ENCODE measurements at places on chromosomes 12 and 14.

GRCh38 chr12:106771425-106771824, 3.1 kb upstream of the RIC8B start:
- ATAC-seq = no peak

DNA sequence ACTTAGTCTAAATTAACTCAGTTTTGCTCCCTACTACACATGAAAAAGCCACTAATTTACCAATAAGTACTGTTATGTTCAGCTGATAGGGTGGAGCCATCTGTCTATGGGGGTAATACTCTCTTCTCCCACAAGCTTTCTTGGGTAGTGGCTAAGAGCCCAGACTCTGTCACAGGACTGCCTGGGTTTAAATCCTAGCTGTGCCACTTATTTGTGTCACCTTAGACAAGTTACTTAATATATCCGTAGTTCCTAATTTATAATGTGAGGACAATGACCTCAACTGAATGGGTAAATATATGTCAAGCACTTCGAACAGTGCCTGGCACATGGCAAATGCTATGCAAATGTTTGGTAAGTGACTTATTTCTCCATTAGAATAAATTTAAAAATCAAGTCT, 185.6 kb downstream of the DACT1 start:
- ATAC-seq = no peak

- ATAC-seq = no peak
Measured at GRCh38 chr12:93967454-93967853, 180.9 kb upstream of the PLXNC1 start.

DNA sequence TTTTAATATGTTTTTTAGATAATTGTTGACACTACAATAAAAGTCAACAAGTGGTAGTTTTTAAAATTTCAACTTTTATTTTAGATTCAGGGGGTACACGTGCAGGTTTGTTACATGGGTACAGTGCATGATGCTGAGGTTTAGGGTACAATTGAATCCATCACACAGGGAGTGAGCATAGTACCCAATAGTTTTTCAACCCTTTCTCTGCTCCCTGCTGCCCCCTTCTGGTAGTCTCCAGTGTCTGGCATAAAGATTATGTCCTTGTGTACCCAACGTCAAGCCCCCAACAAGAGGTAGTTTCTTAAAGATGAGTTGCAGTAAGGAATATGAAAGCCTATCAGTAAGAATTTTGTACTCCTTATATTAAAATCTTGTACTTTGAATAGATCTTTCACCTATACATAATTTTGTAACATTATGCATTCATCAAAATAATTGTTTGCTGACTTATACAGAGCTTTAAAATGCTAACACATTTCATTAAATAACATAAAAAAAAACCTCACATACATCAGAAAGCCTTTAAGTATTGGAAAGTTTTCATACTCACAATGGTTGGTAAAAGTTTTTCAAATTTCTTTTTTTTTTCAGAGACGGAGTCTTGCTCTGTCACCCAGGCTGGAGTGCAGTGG, 5.4 kb upstream of the RALGAPA1 start:
- peak; percentile 88 for ATAC-seq

DNA sequence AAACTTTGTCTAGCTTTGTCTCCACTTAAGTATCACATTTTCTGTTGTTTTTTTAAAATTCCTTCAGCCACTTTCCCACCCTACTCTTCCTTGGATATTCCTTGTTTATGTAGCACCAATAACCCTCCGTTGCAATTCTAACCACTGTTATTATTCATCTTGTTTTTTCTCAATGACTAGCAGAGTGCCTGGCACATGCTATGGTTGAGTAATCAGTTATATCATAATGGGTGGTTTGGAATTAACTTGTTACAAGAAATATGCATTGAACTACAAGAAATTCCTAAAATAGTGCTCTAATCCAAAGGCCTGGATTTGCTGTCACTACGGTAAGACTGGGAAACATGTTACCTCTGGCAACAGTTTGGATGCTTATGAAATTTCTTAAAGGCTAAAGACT, 756.6 kb downstream of the NOVA1 start:
- no peak for ATAC-seq

DNA sequence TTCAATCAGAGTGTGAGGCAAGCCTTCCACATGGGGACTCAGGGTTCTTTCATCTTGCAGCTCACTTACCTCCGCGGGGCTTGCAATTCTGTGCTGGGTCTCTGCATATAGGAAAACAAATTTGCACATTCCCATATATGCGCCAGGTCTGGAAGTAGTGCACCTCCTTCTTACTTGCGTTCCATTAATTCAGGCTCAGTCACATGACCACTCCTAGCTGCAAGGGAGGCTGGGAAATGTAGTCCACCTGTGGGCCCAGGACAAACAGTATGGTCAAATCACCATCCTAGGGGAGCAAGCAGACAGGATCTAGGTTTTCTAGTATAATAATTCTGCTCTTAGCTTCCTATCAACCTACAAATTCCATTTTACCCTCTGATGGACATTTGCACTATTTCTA, 160.4 kb downstream of the AACS start:
- no peak for ATAC-seq

- peak; percentile 82 for ATAC-seq
Measured at GRCh38 chr12:24742378-24742777, 206.5 kb downstream of the BCAT1 start.

- ATAC-seq = peak; percentile 80
Measured at GRCh38 chr12:92403210-92404175, 257.8 kb upstream of the BTG1 start.

DNA sequence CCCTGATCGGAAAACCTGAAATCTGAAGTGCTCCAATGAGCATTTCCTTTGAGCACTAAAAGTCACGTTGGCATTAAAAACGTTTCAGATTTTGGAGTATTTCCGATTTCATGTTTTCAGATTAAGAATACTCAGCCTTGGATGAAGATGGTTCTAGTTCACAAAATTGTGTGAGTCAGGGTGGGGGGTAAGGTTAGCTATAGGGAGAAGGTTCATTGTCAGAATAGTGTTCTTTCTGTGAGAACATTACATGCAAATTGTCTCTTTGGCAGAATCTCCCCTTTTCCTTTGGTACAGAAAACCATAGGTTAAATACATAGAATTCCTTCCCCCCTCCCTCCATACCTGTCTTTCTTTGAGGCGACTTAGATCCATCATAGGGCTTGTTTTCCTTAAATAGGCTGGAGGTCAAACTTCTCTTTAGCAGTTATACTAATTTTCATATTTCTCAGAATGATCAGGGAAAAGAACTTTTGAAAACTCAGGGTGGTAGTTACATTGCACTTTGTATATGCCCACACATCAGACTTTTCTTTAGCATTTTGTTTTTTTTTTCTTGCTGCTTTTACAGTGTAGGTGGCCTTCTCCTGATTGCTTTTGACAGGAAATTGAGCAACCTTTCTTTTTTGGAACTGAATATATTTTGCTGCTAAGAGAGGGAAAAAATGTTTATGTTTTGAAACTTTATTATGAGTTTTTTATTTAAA, 503.5 kb downstream of the PCNX1 start:
- peak; percentile 79 for ATAC-seq

- ATAC-seq = no peak
Measured at GRCh38 chr12:85468356-85469157, 188.5 kb downstream of the ALX1 start.

- no peak for ATAC-seq
Measured at GRCh38 chr12:54282949-54283593, 2.5 kb downstream of the HNRNPA1 start.

Data from activated T-helper 17 cell treated with anti-CD3 and anti-CD28 coated beads, Interleukin-2, amount 50 U/mL, for 72 hours (primary cell).